ENCODE measurements at places on chromosomes 6 and 20. TPM values are rescaled to one million over a fixed set of nuclear protein-coding genes. Genes with fewer than 3 reads are reported as not detected.

Gene KCNQ5
- 14.9 TPM for total RNA-seq

Gene BEND6
- not detected for total RNA-seq

Gene VGLL2
- not detected for total RNA-seq

Gene SOX4
- 1.6 TPM for total RNA-seq

Gene EPHA7
- not detected for total RNA-seq

DNA sequence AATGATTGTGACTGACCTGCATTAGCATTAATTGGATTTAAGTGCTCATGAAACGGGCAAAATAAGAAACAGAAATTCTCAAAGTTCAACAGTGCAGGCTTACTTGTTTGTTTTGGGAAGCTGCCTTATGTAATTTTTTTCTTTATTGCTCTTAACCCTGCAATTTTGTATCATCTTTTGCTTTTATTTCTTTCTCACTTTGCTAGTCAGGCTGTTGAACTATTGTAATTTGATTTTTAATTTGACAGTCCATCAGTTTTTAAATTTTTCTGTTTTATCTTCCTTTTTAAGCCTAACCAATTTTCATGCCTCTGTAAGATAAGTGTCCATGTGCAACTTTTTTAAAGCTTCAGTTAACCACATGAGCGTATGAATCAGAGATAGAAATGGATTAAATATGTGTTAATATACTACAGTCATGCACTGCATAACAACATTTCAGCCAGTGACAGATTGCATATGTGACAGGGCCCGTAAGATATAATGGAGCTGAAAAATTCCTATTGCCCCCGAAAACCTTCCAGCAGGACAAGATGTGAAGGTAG, 44.6 kb downstream of the PEX7 start:
- H3K4me1 ChIP-seq, result no peaks in the 10 kb centered on the region
- DNase-seq, result no peak
- H3K4me3 ChIP-seq, result no peak overlapping the region

DNA sequence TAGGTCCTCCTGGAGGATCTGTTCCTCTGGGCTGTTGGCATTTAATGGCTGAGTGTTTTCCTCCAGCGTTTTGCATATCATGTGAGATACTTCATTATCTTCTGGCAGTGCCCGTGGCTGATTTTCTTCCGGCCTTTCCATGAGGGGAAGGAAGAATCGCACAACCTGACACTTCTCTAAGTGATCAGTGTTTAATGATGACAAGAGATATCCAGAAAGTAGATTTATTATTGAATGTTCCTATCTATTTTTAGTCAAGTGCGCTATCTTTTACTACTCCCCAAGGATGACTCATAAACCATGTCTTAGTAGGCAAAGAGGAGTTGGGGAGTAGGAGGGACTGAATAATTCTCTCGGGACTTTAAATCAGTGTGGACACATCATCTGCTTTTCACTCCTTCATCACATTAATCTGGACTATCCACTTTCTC, 149.7 kb downstream of the PLCB4 start:
- no peak overlapping the region for H3K4me3 ChIP-seq
- H3K27ac ChIP-seq, result no peak overlapping the region
- H3K27me3 ChIP-seq, result no peaks in the 10 kb centered on the region

- peaks cover 10% of the 10 kb centered on the region for H3K27me3 ChIP-seq
- H3K36me3 ChIP-seq, result no peaks in the 10 kb centered on the region
- H3K27ac ChIP-seq, result no peak overlapping the region
- no peak overlapping the region for H3K4me3 ChIP-seq
Observed at GRCh38 chr6:117393045-117393444, 32.7 kb downstream of the ROS1 start.

- H3K36me3 ChIP-seq, result no peaks in the 10 kb centered on the region
- no peak for DNase-seq
- no peak overlapping the region for H3K4me3 ChIP-seq
- no peak overlapping the region for H3K27ac ChIP-seq
Observed at GRCh38 chr6:56241124-56241802, 6.1 kb downstream of the COL21A1 start.

DNA sequence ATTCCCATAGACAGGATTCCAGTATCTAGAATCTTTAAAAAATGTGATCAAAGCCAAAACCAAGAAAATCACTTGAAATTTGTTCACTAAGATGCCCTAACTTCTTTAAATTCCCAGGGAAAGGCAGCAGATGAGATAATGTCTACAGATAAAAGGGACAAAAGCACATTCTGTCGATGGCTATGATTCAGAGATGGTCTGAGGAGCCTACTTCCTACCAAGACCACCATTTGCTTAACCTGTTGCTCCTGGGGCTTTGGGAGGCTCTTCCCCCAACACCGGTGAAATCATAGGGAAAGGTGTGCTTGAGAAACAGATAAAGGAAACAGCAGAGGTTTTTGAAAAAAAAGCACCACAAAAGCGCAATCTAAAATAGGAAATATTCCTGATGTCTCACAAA, 118.3 kb upstream of the MAP7 start:
- H3K4me3 ChIP-seq, result no peak overlapping the region
- peaks cover 9% of the 10 kb centered on the region for H3K36me3 ChIP-seq

GRCh38 chr6:159097256-159097655, 52.5 kb upstream of the TAGAP start:
- peak overlapping the region; percentile 96 for H3K27ac ChIP-seq
- peak overlapping the region; percentile 69 for H3K4me3 ChIP-seq
- no peaks in the 10 kb centered on the region for H3K27me3 ChIP-seq
- peaks cover 13% of the 10 kb centered on the region for H3K36me3 ChIP-seq
